ENCODE measurements at places on chromosomes 4 and X. TPM values are rescaled to one million over a fixed set of nuclear protein-coding genes. Genes with fewer than 3 reads are reported as not detected.

The SPANXC gene
- total RNA-seq, result not detected

The GAGE12J gene
- total RNA-seq, result not detected

The NEIL3 gene
- total RNA-seq, result 18.2 TPM

The PPBP gene
- total RNA-seq, result not detected

The CCNQ gene
- total RNA-seq, result 18.9 TPM

The SCD5 gene
- 0.12 TPM for total RNA-seq

- peaks cover 30% of the 10 kb centered on the region for H3K4me1 ChIP-seq
- peak overlapping the region; percentile 68 for H3K27ac ChIP-seq
- peak overlapping the region; percentile 70 for H3K4me3 ChIP-seq
- no peak for DNase-seq
- peaks cover 2% of the 10 kb centered on the region for H3K27me3 ChIP-seq
These were observed 1.1 kb upstream of the SEL1L3 start for GRCh38 chr4:25863831-25864418.

DNA sequence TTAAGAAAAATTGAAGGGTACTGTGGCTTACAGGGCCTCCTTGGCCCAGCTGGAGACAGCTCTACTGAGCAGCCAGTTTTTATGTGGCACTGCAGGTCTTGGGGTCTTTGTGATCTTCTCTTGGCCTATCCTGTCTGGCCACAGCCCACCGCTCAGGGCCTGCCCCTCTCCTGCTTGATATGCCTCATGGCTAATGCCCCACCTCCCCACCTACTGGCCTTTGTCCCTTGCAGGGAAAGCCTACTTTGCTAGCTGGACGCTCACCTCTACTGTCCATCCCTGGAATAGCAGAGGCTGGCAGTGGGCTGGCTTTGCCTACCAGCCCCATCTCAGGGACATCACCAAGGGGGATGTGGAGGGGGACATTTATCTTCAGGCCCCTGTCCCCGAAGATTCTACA lies 134.1 kb downstream of the PJA1 start:
- no peak overlapping the region for H3K27ac ChIP-seq
- no peak overlapping the region for H3K4me3 ChIP-seq
- no peaks in the 10 kb centered on the region for H3K36me3 ChIP-seq
- H3K4me1 ChIP-seq, result peaks cover 2% of the 10 kb centered on the region
- no peaks in the 10 kb centered on the region for H3K27me3 ChIP-seq
- no peak for DNase-seq

DNA sequence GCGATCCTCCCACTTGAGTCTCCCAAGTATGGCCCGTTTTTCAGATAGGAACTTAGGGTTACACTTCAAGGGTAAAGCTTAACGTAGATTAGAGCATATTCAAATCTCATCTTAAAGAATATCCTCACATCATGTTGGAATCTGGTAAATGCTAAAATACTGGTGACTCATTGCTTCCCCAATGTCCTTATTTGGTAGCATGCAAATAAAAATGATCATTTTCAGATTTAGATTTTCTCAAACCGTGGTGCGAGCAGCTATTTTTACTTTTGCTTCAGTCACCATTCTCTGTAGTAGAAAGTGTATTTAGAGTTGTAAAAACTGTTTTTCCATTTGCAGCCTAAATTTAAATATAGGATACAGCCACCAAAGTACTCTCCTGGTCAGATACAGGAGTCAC lies 101.5 kb upstream of the MAML3 start:
- peaks cover 15% of the 10 kb centered on the region for H3K4me1 ChIP-seq
- no peaks in the 10 kb centered on the region for H3K36me3 ChIP-seq
- H3K4me3 ChIP-seq, result no peak overlapping the region
- H3K27me3 ChIP-seq, result peaks cover 23% of the 10 kb centered on the region
- no peak for DNase-seq
- no peak overlapping the region for H3K27ac ChIP-seq

DNA sequence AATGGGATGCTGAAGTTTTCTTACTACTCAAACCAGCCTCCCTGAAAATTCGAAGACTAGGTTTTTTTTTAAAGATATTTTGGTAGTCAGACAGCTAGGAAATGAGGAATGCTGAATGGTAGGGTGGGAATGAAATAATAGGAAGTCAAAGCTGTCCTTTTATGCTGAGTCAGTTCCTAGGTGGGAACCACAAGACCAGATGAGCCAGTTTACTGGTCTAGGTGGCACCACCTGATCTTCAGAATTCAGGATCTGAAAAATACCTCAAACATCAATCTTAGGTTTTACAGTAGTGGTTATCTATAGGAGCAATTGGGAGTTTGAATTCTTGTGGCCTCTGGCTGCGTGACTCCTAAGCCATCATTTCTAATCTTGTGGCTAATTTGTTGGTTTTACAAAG lies 183.1 kb upstream of the GALNT7 start:
- peaks cover 2% of the 10 kb centered on the region for H3K27me3 ChIP-seq
- H3K36me3 ChIP-seq, result no peaks in the 10 kb centered on the region
- no peak for DNase-seq
- no peak overlapping the region for H3K27ac ChIP-seq

DNA sequence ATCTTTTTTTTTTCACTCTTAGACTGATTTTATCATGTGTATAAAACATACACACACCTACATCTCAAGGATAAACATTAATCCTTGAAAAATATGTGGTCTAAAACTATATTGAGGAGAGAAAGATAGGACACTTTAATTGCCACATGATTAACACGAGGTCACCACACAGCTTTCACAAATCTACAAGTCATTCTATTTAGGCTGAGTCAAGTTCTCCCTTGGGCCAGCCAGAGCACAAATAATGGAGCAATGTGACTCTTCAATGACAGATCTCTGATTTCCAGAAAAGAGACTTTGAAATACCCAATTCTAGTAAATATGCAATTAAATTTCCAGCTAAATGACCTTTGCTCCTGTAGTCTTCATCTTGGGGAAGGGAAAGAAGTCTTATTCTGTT lies 12.9 kb upstream of the ADH4 start:
- H3K36me3 ChIP-seq, result no peaks in the 10 kb centered on the region
- H3K27me3 ChIP-seq, result no peaks in the 10 kb centered on the region
- H3K4me1 ChIP-seq, result no peaks in the 10 kb centered on the region
- DNase-seq, result no peak
- H3K27ac ChIP-seq, result no peak overlapping the region

GRCh38 chr4:54099748-54100574 lies at the start of gene GSX2:
Gene GSX2 (plus strand): TSS chr4:54100163. CDS start chr4:54100345, 182 bp downstream.
- H3K27me3 ChIP-seq, result peaks cover 83% of the 10 kb centered on the region
- peaks cover 42% of the 10 kb centered on the region for H3K4me1 ChIP-seq
- no peak within 1 kb of the TSS for H3K27ac ChIP-seq

GRCh38 chr4:26145212-26145611 lies 175.6 kb upstream of the RBPJ start:
- H3K27me3 ChIP-seq, result no peaks in the 10 kb centered on the region
- peak overlapping the region; percentile 30 for H3K4me3 ChIP-seq
- H3K4me1 ChIP-seq, result peaks cover 53% of the 10 kb centered on the region

DNA sequence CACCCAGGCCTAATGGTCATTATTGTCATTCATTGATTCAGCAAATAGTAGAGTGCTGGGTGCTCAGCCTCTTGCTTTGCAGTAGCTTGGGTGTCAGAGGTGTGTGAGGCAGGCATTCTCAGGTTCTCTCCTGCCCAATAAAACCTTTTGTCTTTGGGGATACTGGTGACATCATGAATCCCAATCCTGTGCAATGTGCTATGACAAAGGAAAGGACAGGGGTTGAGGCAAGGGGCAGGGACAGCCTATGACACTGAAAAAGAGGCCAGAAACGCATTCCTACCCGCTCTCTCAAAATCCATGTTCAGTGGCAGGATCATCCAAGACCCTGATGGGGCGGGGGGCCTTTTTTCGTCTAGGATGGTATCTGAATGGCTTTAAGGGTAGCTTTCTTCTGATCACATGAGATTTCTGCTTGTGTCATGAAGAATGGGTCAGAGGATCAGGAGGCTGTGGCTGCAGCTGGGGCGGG lies 1.5 kb upstream of the FAM193A start:
- no peaks in the 10 kb centered on the region for H3K36me3 ChIP-seq
- H3K4me1 ChIP-seq, result peaks cover 19% of the 10 kb centered on the region
- no peak for DNase-seq
- H3K27me3 ChIP-seq, result no peaks in the 10 kb centered on the region
- peak overlapping the region; percentile 11 for H3K27ac ChIP-seq
- peak overlapping the region; percentile 87 for H3K4me3 ChIP-seq

GRCh38 chrX:80984118-80984517 lies 174.4 kb upstream of the BRWD3 start:
- H3K27me3 ChIP-seq, result no peaks in the 10 kb centered on the region
- H3K36me3 ChIP-seq, result no peaks in the 10 kb centered on the region
- no peaks in the 10 kb centered on the region for H3K4me1 ChIP-seq
- no peak overlapping the region for H3K27ac ChIP-seq
- no peak overlapping the region for H3K4me3 ChIP-seq

DNA sequence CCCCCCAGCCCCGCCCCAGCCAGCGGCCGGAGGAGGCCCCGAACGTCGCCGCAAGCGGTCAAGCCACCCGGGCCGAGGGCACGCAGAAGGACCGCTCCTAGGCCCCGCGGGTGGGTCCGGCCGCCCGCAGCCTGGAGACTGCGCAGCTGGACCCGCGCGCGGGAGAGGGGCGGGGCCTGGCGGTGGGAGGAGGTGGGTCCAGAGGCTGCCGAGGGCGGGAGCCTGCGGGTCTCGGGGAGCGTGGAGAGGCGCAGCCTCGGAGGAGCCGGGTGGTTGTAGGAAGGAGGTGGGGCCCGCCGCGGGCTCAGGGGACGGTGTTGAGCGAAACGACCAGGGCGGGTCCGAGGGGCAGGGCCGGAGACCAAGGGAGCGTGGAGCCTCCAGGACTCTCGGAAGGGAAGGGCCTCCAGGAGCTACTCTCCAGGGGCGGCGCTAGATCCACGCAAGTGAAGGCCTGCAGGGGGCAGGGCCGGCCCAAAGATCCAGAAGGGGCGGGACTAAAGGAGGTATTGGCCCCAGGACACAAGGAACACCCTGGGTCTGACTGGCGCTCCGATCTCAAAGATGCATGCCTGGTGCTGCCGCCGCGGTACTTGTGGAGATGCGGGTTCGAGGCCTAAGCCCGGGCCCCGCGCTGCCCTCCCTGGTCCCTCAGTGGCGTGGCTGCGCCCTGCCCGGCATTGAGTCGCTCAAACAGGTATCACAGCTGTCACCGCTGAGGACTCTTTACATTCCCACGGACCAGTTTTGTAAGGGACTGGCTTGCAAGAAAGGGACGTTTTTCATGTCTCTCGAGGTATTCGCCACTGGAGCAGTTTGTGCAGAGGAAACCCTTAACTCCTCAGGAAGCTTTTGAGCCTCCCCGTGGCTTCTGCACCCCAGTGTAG lies 5.9 kb downstream of the TIMM17B start:
- no peaks in the 10 kb centered on the region for H3K27me3 ChIP-seq
- H3K36me3 ChIP-seq, result peaks cover 5% of the 10 kb centered on the region
- DNase-seq, result peak; percentile 88
- H3K4me1 ChIP-seq, result peaks cover 22% of the 10 kb centered on the region

GRCh38 chr4:143186212-143186611 lies 1.5 kb downstream of the USP38 start:
- no peaks in the 10 kb centered on the region for H3K27me3 ChIP-seq
- peaks cover 43% of the 10 kb centered on the region for H3K36me3 ChIP-seq
- no peak for DNase-seq
- H3K4me3 ChIP-seq, result peak overlapping the region; percentile 87

DNA sequence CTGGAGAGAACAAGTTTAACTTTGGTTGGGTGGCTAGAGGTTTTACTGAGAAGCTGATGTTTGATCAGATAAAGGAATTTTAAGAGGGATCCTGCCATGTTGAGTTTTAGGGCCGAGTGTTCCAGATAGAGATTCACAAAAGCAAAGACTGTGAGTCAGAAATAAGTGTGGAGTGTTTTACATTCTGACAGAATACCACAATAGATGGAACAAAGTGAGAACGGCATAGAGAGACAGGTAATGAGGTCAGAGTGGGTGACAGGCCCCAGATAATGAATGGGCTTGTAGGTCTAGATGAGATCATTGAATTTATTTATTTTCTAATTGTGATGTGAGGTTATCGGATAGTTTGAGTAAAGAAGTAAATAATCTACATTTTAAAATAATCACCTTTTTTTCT lies 502.6 kb downstream of the EPHA5 start:
- no peaks in the 10 kb centered on the region for H3K36me3 ChIP-seq
- H3K4me3 ChIP-seq, result no peak overlapping the region
- H3K27ac ChIP-seq, result no peak overlapping the region
- H3K4me1 ChIP-seq, result no peaks in the 10 kb centered on the region
- no peak for DNase-seq

GRCh38 chrX:155673338-155673737 lies 60.6 kb upstream of the TMLHE start:
- H3K27me3 ChIP-seq, result no peaks in the 10 kb centered on the region
- H3K4me3 ChIP-seq, result no peak overlapping the region
- no peak for DNase-seq
- H3K4me1 ChIP-seq, result no peaks in the 10 kb centered on the region
- no peak overlapping the region for H3K27ac ChIP-seq
- H3K36me3 ChIP-seq, result no peaks in the 10 kb centered on the region

DNA sequence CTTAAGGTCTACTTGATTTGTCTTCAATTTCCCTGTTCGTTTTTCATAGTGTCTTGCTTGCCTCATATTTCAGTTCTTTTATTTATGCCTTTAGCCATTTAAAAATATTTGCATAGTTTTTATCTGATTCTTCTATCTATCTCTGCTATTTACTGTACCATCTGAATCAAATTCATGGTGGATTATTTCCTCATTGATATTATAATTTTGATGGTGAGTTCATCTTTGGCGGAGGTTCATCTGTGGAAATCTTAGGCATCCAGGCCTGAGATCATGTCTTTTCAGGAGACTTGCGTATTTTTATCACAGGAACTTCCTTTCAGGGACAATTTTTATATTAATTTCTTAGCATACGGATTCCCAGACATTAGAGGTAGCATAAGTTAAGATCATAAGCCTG lies 275.2 kb downstream of the STPG2 start:
- no peaks in the 10 kb centered on the region for H3K27me3 ChIP-seq
- no peak overlapping the region for H3K4me3 ChIP-seq
- no peak overlapping the region for H3K27ac ChIP-seq
- H3K4me1 ChIP-seq, result no peaks in the 10 kb centered on the region
- no peaks in the 10 kb centered on the region for H3K36me3 ChIP-seq
- no peak for DNase-seq

- no peaks in the 10 kb centered on the region for H3K27me3 ChIP-seq
- no peak overlapping the region for H3K4me3 ChIP-seq
- no peaks in the 10 kb centered on the region for H3K4me1 ChIP-seq
- no peak for DNase-seq
- no peak overlapping the region for H3K27ac ChIP-seq
- H3K36me3 ChIP-seq, result no peaks in the 10 kb centered on the region
These were observed 67.7 kb downstream of the SMIM20 start for GRCh38 chr4:25981749-25982148.

DNA sequence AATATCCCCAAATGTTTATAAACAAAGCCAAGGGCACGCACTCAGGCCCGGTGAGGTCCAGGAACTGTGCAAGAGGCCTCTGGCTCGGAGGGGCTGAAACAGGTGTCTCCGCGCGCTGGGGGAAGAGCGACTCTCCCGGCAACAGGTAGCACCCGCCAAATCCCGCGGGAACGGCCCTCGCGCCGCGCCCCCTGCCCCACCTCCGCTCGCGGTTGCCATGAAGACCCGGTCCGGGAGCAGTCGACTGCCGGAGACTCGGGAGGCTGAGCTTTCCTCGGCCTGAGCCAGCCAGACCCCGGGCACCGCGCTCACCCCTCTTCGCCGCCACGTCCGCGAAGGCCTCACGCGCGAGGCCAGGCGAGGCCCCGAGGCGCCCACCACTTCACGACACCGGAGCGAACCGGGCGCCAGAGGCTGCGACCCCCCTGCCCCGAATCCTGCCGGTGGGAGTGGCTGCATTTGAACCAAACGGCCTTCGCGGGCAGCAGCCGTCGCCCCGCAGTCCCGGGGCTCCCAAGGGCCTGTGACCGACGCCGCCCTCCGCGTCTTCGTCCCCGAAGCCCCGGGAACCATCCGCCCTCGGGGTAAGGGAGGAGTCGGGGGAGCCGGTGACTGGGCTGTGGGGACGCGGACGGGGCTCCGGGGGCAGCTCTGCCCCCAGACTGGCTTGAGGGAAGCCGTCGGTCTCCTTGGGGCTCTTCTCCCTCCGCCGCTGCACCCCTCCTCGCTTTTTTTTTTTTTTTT lies at the start of gene NSUN7:
NSUN7 (plus strand) TSS at position 239 of the 744 bp plus-strand sequence. CDS start 739 bp downstream, outside the sequence.
- peak; percentile 49 for DNase-seq
- no peaks in the 10 kb centered on the region for H3K36me3 ChIP-seq
- H3K4me1 ChIP-seq, result peaks cover 3% of the 10 kb centered on the region
- no peak within 1 kb of the TSS for H3K27ac ChIP-seq
